ENCODE measurements at places on chromosomes 4 and X. TPM values are rescaled to one million over a fixed set of nuclear protein-coding genes. Genes with fewer than 3 reads are reported as not detected.

DNA sequence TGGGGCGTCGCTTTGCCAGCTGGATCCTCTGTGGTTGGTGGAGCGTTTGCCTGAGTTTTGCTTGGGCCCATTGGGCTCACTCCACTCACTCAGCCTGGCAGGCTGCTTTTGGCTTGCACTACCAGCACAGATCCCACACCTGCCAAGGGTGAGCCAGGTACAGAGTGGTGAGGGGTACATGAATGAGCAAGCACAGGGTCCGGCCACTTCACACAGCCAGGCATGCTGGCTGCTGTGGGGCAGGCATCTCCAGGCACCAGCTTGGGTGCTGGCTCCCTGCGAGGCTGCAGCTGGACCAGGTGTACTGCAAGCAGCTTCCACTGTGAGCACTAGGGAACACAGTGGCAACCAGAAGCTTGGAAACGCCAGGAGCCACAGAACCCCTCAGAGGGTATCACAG, 60.1 kb upstream of the NPNT start:
- H3K36me3 ChIP-seq: no peaks in the 10 kb centered on the region
- no peak overlapping the region for H3K4me3 ChIP-seq
- H3K27me3 ChIP-seq: no peaks in the 10 kb centered on the region
- H3K4me1 ChIP-seq: no peaks in the 10 kb centered on the region

GRCh38 chrX:153672531-153673427, 834 bp downstream of the PNCK start:
- DNase-seq: no peak
- H3K4me3 ChIP-seq: no peak overlapping the region
- no peaks in the 10 kb centered on the region for H3K36me3 ChIP-seq
- H3K27ac ChIP-seq: no peak overlapping the region
- H3K27me3 ChIP-seq: no peaks in the 10 kb centered on the region

Gene NRK
- 1.7 TPM for total RNA-seq

Gene RBM47
- total RNA-seq: 369 TPM

DNA sequence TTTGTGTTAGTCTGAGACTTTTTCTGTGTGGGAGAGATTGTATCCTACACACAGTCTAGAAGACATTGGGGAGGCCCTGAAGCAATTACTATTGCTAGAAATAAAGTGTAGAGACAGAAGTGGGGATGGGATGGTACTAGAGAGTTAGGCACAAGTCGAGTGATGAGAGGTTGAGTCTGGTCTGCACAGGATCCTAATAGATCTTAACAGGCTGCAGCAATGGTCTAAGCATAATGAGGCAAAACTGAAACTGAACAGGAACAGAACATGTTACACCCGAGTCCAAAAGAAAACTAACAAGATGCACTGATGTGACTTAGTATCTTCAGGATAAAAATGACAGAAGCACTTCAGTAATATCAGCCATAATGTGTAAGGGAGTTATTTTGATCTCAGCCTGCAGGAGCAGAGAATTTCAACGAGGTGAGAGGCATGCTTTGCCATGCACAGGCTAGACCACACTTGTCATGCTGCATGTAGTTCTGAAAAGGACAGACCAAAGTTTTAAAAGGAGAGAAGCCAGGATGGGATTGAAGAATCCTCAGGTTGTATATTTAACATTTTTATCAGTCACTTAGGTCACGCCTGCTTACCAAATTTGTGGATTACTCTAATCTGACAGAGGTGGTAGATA, 205.8 kb upstream of the BOD1L1 start:
- DNase-seq: no peak
- no peak overlapping the region for H3K4me3 ChIP-seq
- H3K27me3 ChIP-seq: no peaks in the 10 kb centered on the region
- no peaks in the 10 kb centered on the region for H3K36me3 ChIP-seq

Gene CXXC4
- 8.4 TPM for total RNA-seq

GRCh38 chr4:91288702-91289311, 1015.0 kb upstream of the GRID2 start:
- no peaks in the 10 kb centered on the region for H3K4me1 ChIP-seq
- no peak overlapping the region for H3K4me3 ChIP-seq
- H3K27ac ChIP-seq: no peak overlapping the region
- no peaks in the 10 kb centered on the region for H3K27me3 ChIP-seq
- no peak for DNase-seq

All from thyroid gland (tissue), 4 donors.